ENCODE measurements at places on chromosomes 6 and 20.

GRCh38 chr6:5637714-5638113 lies 369.0 kb downstream of the NRN1 start:
- DNase-seq: no peak

DNA sequence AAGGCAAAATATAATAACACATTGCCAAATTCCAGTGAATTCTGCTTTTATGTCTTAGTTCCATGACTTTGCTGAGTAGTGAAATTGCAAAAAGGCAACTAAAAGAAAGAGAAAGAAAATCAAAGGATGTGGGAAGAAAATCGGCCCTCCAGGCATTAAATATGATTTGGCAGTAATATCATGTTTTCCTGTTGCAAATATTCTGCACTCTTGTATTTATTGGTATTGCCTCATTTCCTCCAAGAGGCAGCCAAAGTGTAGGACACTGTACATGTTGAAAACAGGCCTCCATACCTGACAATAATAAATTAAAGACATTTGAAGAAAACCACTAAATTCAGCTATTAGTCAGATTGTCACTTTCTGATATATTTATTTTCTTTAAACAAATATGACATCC lies 460.0 kb upstream of the NOX3 start:
- DNase-seq: no peak

DNA sequence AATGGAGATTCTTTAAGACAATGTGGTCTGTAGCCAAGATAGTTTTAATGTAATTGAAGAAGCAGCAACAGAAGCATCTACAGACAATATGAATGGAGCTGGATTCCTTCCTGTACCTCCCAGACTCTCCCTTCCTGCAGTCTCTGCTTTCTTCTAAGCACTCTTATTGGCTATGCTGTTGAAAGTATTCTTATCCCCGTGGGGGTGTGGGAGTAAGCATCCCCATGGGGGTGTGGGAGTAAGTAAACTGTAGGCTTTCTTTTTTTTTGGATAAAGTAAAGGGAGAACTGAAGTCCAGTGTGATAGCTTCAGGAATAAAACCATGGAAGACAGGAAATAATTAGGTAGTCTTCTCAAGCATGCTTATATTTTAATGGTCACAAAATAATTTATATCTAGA lies 4.1 kb downstream of the PKIB start:
- DNase-seq: no peak

DNA sequence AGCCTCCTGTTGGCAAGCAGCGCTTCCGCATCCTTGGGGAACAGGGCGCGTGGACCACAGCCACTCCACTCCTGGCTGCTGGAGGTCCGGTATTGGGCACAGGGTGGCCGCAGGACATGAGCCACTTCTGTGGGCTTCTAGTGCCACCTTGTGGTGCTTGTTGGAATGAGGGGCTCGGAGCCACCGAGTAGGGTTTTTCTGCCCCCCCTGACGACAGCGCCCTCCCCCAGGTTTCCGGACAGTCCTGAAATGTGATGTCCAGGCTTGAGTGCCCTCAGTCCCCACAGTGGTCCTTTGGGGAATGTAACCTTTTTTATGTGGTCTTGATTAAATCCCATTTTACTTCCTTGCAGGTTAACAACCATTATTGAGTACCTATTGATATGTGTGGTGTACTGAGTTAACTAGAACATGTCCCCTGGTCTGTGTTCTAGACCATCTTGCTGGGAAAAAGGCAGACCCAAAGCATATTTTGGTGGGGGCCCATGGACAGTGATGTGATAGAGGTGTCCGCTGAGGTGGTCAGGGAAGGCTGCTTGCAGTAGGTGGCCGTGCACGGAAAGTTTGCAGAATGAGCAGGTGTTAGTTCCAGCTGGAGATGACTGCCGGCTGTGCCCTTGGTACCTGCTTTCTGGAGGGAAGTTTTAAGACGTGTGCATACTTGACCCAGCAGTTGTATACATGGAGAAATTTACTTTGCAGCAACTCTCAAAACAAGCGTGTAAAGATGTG lies 70.0 kb downstream of the PTPN1 start:
- DNase-seq: peak; percentile 54

Measured in stimulated activated CD4-positive, alpha-beta T cell treated with anti-CD3 and anti-CD28 coated beads, Interleukin-12 subunit alpha, Interleukin-12 subunit beta, amount 100 ng/mL, for 4 hours (primary cell).